ENCODE measurements at places on chromosomes 2 and 18.

- DNase-seq, result no peak
Observed at GRCh38 chr2:113930448-113930847, 40.6 kb downstream of the ACTR3 start.

DNA sequence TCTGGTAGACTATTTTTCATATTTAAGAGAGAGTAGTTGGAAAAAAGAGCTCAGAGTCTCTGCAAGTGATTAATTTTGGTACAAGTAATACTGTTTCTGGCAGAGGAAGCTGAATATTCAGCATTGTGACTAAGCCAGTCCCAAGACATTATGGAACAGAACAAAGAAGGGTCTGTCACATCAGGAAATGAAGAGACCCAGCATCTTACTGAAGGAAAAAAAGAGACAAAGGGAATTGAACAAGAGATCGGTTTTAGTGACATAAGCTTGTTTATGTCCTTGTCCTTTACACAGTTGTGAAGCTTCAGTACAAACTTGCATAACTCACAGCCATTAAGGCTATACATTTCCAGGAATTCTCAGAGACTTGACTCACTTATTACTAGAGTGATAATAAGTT lies 568.5 kb upstream of the SLC8A1 start:
- no peak for DNase-seq

GRCh38 chr2:231015478-231015877 lies 19.6 kb downstream of the SPATA3 start:
- DNase-seq, result no peak

DNA sequence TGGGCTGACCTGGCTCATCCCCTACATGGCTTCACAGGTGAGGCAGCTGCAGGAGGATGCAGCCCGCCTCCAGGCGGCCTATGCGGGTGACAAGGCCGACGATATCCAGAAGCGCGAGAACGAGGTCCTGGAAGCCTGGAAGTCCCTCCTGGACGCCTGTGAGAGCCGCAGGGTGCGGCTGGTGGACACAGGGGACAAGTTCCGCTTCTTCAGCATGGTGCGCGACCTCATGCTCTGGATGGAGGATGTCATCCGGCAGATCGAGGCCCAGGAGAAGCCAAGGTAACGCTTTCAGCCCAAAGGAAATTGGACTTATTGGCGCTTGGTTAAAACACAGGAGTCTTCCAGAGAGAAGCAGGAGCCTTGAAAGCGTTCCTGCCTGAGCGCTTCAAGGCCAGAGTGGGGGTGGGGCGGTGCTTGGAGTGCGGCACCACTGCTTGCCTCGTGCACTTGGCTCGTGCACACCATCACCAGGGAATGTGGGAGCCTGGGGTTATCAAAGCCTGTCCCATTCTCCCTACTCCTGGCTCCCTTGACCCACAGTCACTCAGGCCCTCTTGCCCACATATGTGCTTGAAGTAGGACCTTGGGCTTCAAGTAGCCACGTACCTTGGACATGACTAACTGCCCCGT lies 69.8 kb upstream of the EML6 start:
- no peak for DNase-seq

DNA sequence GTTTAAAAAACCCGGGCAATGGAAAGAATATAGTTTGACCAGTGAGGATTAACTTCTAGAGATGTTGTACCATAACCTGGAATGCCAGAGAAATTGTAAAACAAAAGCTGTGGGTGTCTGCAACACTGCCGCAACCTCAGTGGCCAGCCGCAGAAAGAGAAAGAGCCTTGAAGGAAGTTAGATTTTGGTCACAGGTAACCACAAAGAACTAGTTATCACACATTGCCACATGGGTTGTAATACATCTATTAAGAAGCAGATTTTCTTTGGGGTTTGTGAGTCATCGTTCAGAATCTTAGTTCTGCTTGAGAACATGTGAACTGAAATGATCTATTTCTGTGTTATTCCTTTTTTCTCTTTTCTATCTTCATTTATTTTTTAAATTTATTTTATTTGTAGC lies 222.9 kb upstream of the AGAP1 start:
- no peak for DNase-seq

- peak; percentile 29 for DNase-seq
Observed at GRCh38 chr2:229910832-229911412, 10.9 kb downstream of the TRIP12 start.

DNA sequence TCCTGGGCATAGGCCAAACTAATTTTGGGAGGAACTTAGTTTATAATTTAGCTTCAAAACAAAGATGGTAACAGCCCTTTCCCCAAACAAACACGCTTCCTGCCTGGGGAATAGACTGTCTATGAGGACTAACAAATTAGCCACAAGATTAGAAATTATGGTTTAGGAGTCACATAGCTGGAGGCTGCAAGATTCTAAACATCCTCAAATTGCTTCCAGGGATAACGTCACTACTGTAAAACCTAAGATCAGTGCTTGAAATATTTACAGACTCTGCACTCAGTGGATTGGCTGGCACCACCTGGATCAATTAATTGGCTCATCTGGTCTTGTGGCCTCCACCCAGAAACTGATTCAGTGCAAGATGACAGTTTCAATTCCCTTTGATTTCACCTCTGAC lies 118.0 kb upstream of the TACR1 start:
- no peak for DNase-seq

DNA sequence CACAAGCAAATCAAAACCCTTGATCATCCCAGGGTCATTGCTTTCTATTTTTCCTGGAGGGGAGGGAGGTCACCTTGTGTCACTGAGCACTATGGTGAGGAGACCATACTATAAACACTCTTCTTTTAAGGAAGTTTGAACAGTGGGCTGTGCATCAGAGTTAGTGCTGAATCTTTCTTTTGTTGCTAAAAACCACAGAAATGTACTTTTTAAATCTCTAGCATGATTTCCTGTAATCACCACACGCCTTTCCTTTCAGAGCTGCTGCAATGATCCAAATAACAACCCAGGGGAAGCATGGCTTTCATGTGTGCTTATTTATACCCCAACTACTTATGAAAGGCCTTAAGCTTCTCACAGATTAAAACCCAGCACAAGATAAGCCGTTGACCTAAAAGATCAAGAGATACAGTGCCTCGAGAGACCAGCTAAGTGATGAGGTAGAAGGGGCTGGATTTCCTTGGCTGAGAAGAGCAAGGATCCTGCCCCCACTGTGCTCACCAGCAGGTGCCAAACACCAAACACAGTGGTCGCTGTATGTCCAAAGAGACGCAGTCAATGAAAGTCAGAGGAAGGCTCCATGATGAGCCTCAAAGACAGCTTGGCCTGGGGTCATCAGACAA lies 34.7 kb downstream of the TRABD2A start:
- DNase-seq, result peak; percentile 94

GRCh38 chr2:121182520-121182919 lies 102.5 kb downstream of the TFCP2L1 start:
- no peak for DNase-seq

DNA sequence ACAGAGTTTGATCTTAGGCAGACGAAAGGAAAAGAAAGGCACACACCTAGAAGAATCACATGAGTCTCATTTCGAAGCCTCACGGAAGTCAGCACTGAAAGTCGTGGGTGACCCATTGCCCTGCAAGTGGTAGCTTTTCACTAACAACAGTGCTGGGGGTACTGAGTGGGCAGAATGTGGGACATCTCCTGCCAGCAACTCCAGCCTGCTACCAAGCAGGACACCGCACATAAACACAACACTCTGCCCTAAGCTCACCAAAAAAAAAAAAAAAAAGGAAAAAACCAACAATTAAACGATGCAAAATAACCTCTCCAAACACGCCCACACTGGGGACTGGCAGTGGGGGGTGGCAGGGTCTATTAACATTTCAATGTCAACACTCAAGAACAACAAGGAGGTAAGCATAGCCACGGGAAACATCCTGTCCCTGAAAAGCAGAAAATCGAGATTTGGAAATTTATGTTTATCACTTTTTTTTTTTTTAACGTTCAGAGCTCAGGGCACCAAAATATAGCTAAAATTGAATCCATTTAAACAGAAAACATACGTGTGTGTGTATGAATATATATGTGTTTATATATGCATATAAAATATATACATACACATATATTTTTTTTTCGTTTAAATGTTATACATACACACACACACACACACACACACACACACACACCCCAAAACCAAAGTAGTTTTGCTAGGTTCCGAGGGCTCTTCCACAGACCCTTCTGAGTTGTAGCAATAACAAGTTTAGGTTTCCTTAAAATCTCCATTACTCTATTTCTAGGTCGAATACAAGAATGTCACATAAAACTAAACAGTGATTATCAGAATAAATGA lies 2.2 kb downstream of the INO80D start:
- no peak for DNase-seq

- no peak for DNase-seq
Observed at GRCh38 chr18:45173327-45173726, 441.9 kb upstream of the SLC14A2 start.

DNA sequence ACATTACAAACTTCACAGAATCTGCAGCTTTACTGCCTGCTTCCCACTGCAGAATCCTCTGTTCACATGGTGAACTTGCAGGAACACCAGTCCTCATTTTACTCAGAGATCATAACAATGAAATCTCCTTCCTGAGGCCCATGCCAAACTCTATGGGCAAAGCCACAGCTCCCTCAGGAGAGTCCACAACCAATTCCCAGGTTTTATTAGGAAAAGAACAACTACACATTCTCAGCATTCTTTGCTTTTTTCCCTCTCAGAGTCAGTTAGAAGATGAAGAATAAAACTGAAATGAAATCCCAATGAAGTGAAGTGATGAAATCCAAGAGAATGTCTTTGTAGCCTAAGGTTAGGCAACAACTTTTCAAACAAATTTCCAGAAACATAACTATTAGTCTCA lies 233.7 kb downstream of the DSEL start:
- no peak for DNase-seq

DNA sequence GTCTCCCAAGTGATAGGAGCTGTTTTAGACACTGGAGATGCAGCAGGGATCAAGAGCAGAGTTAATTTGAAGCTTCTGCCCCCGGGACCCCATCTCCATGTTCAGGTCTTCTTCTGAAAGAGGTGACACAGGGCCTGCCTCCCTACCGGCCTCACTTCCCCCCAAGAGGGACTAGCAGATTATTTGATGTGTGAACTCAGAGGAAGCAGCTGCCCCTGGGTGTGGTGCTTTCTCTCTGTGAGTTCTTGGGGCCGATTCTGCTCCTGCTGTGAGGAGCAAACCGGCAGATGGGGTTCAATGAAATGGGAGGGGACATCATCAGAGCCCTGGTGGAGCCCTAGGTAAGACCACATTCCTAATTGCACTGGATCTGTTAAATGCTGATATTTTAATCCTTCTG lies 193.4 kb downstream of the FBXO15 start:
- no peak for DNase-seq

- peak; percentile 82 for DNase-seq
Observed at GRCh38 chr2:173963323-173963816, 1.8 kb downstream of the SP3 start.

DNA sequence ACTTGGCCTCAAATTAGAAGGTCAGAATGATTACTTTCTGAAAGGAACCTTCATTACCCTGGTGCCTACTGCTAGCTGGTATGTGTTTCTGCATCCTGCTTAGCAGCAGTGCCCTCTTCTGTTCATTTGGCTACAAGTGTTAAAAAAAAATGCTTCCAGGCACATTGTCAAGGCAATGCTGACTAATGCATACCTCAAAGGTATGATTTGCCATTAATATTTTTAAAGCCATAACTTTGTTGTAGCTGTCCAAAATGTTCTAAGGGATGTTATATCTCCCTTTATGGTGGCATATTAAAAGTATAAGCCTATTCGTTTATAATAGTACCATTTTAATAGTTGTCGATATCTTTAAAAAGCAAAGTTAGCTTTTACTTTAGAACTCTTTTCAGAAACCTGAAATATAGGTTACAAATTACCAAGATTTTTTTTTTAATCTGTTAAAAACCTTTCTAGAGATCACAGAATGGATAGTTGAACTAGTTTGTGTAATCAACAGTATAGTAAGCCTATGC lies 52.0 kb upstream of the FAM171B start:
- DNase-seq, result peak; percentile 93

DNA sequence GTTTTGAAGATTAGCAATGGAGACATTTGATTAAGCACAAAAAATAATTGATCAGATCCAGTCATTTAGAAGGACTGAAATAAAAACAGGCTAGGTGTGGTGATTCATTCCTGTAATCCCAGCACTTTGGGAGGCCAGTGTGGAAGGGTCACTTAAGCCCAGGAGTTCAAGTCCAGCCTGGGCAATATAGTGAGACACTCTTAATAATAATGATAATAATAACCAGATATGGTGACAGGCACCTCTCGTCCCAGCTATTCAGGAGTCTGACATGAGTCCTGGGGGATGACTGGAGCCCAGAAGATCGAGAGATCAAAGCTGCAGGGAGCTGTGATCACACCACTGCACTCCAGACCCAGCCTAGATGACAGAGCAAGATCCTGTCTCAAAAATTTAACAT lies 3.5 kb upstream of the FN1 start:
- no peak for DNase-seq

- DNase-seq, result no peak
Observed at GRCh38 chr2:120236791-120237190, 13.6 kb upstream of the TMEM185B start.

DNA sequence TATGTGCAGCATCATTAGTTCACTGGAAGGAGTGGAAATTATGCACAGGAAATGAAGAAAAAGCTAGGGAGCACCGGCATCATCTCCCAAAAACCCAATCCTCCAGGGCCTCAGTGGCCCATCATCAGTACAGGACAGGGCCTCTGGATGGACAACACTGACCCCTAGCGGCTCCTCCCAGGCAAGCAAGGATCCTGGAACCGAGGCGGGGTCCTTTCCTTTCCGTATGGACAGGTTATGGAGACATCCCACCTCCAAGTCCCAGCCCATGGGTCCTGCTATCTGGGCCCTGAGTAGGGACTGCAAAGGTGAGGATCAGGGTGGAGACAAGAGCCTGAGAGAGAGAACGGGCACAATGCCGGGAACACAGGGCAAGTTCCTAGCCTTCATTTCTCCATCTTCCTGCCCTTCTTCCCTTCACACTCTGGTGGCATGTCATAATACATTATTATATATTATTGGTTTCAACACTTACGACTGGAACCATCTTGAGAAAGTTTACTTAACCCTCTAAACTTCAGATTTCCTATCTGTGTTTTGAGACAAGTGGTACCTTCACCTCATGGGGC lies 68.2 kb downstream of the ZNF516 start:
- DNase-seq, result no peak

GRCh38 chr2:2941205-2941604 lies 436.4 kb downstream of the EIPR1 start:
- DNase-seq, result no peak

DNA sequence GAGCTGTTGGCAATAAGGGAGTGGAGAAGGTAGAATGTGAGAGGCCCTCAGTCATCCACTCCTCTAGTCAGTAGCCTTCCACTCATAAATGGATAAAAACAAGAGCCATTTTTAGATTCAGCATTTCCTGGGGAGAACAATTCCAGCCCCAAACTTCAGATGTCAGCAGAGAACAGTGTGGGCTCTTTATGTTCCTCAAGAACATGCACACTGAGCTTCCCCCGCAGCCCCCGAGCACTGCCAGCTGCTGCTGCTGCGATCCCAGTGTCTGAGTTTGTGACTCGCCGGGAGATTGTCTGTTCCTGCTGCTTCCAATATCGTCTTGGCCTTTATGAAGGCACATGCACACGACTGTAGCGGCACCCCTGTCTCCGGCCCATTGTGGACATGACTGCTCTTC lies 143.7 kb upstream of the CTNNA2 start:
- peak; percentile 68 for DNase-seq

All from Kasumi-1 (cell line).